ENCODE measurements at places on chromosomes 6 and 20.

DNA sequence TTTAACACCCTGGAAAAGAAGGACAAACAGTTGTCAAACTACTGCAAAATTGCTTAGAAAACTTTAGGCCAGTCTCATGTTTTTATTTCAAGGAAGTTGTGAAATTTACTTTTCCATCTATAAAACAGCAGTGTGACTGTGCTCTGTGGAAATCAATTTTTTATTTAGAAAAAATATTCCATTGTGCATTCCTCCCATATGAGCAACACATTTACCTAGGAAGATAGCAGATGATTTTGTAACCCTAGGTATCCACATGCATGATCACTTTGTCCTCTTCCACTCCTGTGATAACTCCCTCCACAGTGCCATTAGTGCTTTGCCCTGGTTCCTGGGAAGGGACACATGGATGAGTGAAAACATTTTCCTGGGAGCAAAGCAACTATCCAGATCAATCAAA, 70.0 kb upstream of the SHLD1 start:
- DNase-seq: no peak

GRCh38 chr6:113672491-113673149, 184.5 kb upstream of the MARCKS start:
- no peak for DNase-seq

DNA sequence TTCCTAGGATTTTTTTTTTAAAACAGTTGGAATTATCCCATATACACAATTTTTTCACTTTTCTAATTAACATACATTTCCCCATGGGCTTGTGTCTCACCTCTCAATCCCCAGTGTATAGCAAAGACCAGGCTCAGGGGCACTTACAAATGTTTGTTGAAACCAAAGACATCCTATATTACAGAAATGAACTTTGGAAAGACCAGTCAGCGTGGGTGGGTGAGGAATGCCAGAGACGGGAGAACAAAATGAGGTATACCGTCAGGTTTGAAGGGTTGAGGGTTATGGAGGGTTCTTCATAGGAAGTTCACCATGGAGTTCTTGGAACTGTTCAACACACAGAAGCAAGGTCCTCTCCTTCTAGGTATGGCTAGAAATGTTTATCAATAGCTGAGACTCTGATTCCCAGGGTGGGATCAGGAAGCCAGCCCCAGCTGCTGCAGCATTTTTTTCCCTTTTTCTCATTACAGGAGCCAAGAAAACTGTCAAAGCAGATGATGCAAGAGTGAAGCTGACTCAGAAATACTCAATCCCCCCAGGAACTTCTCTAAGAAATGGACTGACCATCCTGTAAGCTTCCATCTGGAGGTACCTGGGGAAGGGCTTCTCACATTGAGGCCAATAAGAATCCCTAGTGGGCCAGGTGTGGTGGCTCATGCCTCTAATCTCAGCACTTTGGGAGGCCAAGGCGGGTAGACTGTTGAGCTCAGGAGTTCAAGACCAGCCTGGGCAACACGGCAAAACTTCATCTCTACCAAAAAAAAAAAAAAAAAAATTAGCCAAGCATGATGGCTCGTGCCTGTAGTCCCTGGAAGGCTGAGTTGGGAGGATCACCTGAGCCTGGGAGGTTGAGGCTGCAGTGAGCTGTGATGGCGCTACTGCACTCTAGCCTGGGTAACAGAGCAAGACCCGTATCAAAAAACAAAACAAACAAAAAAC, 15.9 kb upstream of the TBC1D20 start:
- DNase-seq: no peak

GRCh38 chr6:49384904-49385303, 78.1 kb downstream of the MMUT start:
- no peak for DNase-seq

GRCh38 chr6:148502083-148502772, 159.6 kb downstream of the SASH1 start:
- no peak for DNase-seq

GRCh38 chr6:11381801-11382513, 149.5 kb upstream of the NEDD9 start:
- DNase-seq: peak; percentile 38

- DNase-seq: no peak
Measured at GRCh38 chr6:158958504-158959386, 41.3 kb downstream of the RSPH3 start.

DNA sequence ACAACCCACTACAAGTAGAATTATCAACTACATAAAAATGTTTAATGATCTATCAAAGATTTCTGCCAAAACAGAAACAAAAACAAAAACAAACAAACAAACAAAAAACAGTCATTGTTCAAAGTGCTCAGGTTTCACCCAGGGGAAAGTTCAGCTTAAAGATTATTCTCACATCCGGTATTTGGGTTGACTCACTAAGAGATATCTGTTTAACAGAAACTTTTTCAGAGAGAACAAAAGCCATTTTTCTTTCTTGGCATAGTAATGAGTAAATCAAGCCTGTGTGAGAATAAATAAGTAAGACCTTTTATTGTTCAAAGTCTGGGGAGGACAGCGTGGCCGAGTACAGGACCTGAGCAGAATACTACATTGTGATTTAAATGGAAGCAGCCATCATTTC, 143.6 kb downstream of the RCAN2 start:
- DNase-seq: no peak

GRCh38 chr6:154306696-154307095, 49.9 kb downstream of the IPCEF1 start:
- no peak for DNase-seq

DNA sequence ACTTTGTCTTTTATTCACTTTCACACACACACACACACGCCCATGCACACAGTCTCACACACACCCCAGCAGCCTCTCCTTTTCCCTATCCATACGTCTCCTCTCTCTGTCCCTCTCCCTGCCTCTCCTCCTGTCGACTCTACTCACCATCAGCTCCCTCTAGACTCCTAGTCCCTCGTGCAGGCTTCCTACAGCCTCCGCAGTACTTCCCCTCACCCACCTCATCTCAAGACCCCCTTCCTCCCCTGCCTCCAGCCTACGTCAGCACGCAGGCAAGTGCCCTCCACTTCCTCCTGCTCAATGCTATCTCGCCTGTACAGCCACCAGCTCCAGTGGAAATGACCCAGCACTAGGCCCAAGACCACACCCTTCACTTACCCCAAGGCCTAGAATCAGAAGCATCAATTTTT, 820 bp upstream of the TREML2 start:
- no peak for DNase-seq

GRCh38 chr6:87832025-87832825, 130.2 kb upstream of the AKIRIN2 start:
- no peak for DNase-seq

- no peak for DNase-seq
Measured at GRCh38 chr20:64114356-64114971, 7.1 kb upstream of the NPBWR2 start.

- no peak for DNase-seq
Measured at GRCh38 chr6:113047148-113047547, 700.0 kb downstream of the RFPL4B start.

DNA sequence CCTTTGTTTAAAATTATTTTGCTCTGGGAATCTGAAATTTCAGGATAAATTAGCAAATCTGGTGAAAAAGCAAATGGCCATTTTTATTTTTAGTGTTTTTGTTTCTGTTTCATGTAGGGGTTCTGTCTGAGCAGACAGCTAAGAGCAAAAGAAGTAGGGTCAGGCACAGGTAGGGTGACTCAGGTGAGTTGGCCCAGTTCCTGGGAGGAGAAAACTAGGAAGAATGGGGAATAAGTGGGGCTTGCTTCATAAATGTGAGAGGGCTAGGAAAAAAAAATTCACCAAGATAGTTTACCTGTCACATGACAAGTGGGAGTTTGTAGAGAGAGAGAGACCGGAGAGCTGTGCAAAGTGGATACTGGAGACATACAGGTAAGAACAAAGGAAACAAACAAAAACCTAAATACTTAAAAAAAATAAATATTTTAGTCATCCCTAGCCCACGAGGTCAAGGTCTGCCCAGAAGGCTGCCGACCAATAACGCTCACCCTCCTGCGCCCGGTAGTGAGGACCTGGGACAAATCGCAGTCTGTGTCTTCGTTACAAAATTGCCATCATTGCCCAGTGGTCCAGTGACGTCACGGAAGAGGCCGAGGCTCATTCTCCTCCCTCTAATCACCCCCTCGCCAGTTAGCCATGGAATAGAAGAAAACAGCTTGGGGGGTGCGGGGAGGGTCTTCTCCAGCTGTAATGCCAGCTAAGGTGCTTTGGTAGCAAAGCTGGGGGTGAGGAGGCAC, 2.3 kb downstream of the THBD start:
- DNase-seq: no peak

- DNase-seq: no peak
Measured at GRCh38 chr6:155968921-155969320, 513.3 kb upstream of the NOX3 start.
